ENCODE measurements at places on chromosomes 7 and 10. TPM values are rescaled to one million over a fixed set of nuclear protein-coding genes. Genes with fewer than 3 reads are reported as not detected.

GRCh38 chr10:101411598-101411997, 57.6 kb downstream of the BTRC start:
- no peaks in the 10 kb centered on the region for H3K36me3 ChIP-seq
- H3K27ac ChIP-seq, result no peak overlapping the region
- DNase-seq, result no peak
- H3K4me1 ChIP-seq, result no peaks in the 10 kb centered on the region
- no peaks in the 10 kb centered on the region for H3K27me3 ChIP-seq
- no peak overlapping the region for H3K4me3 ChIP-seq

GRCh38 chr10:35913628-35914027, 271.5 kb upstream of the FZD8 start:
- no peaks in the 10 kb centered on the region for H3K36me3 ChIP-seq
- peaks cover 35% of the 10 kb centered on the region for H3K4me1 ChIP-seq
- H3K27ac ChIP-seq, result peak overlapping the region; percentile 25
- no peaks in the 10 kb centered on the region for H3K27me3 ChIP-seq

DNA sequence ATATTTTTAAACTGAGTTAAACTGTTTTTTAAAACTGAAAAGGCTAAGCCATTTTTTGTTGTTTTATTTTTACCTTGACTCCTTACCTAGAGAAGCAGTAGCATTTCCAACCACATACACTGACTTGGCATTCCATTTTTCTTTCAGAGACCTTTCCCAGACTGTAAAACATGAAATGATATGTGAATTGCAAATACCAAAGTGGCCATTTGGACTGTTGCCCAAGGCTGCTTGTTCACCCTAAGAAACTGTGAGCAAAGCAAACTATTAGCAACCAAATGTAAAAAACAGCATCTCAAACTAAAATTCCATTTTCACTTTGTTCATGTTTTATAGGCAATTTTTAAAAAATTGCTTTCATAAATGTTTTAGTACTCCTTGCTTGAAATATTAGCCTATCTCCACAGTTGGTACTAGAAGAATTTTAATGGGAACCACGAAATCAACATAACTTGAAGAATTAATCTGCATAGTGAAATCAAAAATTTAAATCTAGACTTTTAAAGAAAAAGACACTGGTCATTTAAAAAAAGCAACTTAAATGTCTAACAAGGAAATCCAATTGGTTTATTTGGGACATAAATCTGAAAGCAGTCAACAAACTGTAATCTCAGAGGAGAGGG, 10.8 kb downstream of the UROS start:
- H3K4me3 ChIP-seq, result no peak overlapping the region
- no peak overlapping the region for H3K27ac ChIP-seq
- no peak for DNase-seq
- no peaks in the 10 kb centered on the region for H3K4me1 ChIP-seq
- H3K36me3 ChIP-seq, result peaks cover 5% of the 10 kb centered on the region
- H3K27me3 ChIP-seq, result no peaks in the 10 kb centered on the region

- DNase-seq, result no peak
- no peaks in the 10 kb centered on the region for H3K36me3 ChIP-seq
- H3K4me1 ChIP-seq, result no peaks in the 10 kb centered on the region
- no peaks in the 10 kb centered on the region for H3K27me3 ChIP-seq
- no peak overlapping the region for H3K27ac ChIP-seq
Observed at GRCh38 chr10:123252779-123253178, 98.6 kb downstream of the BUB3 start.

TACC2 gene
- total RNA-seq, result 46.2 TPM

DNA sequence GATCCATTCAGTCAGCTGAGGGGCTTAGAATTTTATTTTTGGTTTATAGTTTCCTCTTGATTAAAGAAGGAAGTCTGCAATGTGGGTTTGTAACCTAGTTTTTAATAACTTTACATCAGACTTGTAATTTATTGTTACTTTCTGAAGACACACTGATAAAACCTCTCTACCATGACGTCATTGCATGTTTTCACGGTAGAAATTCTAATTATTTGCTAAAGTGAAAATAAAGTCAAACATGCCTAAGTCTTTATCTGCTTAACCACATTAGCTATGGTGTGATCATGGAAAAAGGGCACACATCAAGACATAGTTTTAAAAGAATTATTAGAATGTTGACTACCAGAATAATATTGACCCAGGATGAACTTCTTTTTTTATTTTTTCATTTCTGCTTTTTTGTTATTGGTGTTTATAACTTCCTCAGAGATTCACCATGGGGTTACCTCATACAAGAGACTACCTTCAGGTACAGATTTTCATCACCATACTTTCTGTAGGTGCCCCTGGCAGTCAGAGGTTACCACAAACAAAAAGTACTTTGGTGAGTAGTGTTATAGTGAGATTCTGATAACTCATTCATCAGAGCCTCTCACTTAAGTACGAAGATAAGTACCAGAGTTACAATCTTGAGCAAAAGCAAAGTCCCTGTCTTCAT, 7.0 kb upstream of the PANK1 start:
- no peaks in the 10 kb centered on the region for H3K4me1 ChIP-seq
- no peaks in the 10 kb centered on the region for H3K36me3 ChIP-seq
- no peak for DNase-seq
- H3K4me3 ChIP-seq, result no peak overlapping the region

DNA sequence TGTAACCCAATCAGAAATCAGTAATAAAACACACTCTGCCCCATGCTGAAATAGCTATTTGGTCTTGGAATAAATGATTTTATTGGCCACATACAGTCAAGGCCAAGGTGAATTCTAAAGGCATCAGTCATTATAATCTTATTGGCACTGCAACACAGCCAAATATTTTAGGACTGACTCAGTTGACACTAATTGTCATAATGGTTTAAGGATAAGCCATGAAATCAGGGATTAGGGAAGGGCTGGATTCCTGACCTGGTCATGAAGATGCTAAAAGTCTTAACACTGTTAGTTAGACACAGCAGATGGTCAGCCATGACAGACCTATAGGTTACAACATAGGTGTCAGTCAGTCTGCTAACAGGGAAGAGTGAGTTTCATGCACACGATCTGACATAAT, 330.3 kb upstream of the NPSR1 start:
- H3K4me1 ChIP-seq, result no peaks in the 10 kb centered on the region
- H3K27me3 ChIP-seq, result no peaks in the 10 kb centered on the region
- DNase-seq, result no peak
- H3K4me3 ChIP-seq, result no peak overlapping the region
- no peak overlapping the region for H3K27ac ChIP-seq
- no peaks in the 10 kb centered on the region for H3K36me3 ChIP-seq

GRCh38 chr7:129252128-129252527, 27.3 kb downstream of the AHCYL2 start:
- DNase-seq, result no peak
- no peak overlapping the region for H3K4me3 ChIP-seq
- no peaks in the 10 kb centered on the region for H3K27me3 ChIP-seq
- no peaks in the 10 kb centered on the region for H3K4me1 ChIP-seq
- no peaks in the 10 kb centered on the region for H3K36me3 ChIP-seq

HILPDA gene
- total RNA-seq, result 14.4 TPM

GRCh38 chr10:17169803-17170202, 31.7 kb downstream of the TRDMT1 start:
- H3K4me3 ChIP-seq, result no peak overlapping the region
- H3K27me3 ChIP-seq, result no peaks in the 10 kb centered on the region
- no peak overlapping the region for H3K27ac ChIP-seq
- H3K36me3 ChIP-seq, result no peaks in the 10 kb centered on the region
- DNase-seq, result peak; percentile 58
- no peaks in the 10 kb centered on the region for H3K4me1 ChIP-seq

Measured in endothelial cell of umbilical vein (primary cell).